ENCODE measurements at places on chromosomes 7 and 10.

GRCh38 chr7:120805636-120806388 is 52.1 kb downstream of the TSPAN12 start:
- no peak for DNase-seq

GRCh38 chr7:56175771-56176170 is 59.6 kb upstream of the NUPR2 start:
- DNase-seq, result no peak

- DNase-seq, result no peak
Measured at GRCh38 chr10:36200577-36200976, 558.5 kb upstream of the FZD8 start.

GRCh38 chr10:690372-691161 is 1.1 kb upstream of the DIP2C start:
- no peak for DNase-seq

- no peak for DNase-seq
Measured at GRCh38 chr7:111103678-111104274, 12.8 kb downstream of the LRRN3 start.

GRCh38 chr10:125071008-125071407 is 89.4 kb downstream of the CTBP2 start:
- no peak for DNase-seq

DNA sequence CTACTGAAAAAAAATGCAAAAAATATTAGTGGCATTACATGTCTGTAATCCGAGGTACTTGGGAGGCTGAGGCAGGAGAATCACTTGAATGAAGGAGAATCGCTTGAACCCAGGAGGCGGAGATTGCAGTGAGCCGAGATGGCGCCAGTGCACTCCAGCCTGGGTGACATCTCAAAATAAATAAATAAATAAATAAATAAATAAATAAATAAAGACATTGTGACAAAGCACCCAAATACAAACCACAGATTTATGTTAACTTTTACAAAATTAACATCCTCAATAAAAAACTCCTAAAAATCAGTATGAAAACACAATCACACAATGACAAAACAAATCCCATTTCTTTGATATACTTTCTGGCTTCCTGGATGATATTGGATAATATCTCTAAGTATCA is 808.3 kb downstream of the REEP3 start:
- no peak for DNase-seq

- no peak for DNase-seq
Measured at GRCh38 chr7:111741811-111742240, 179.5 kb upstream of the IMMP2L start.

- no peak for DNase-seq
Measured at GRCh38 chr10:80870282-80870681, 332.6 kb downstream of the SH2D4B start.

GRCh38 chr7:22470981-22471380 is 29.0 kb downstream of the STEAP1B start:
- DNase-seq, result no peak

GRCh38 chr10:21010615-21011014 is 113.5 kb upstream of the NEBL start:
- no peak for DNase-seq

Data from activated naive CD4-positive, alpha-beta T cell (primary cell).